ENCODE measurements at places on chromosomes 6 and 20.
A peak's percentile ranks its signal among the peaks of the same experiment; 100 is the strongest.

GRCh38 chr6:116327803-116328527 lies 42.8 kb upstream of the DSE start:
- no peak for DNase-seq

DNA sequence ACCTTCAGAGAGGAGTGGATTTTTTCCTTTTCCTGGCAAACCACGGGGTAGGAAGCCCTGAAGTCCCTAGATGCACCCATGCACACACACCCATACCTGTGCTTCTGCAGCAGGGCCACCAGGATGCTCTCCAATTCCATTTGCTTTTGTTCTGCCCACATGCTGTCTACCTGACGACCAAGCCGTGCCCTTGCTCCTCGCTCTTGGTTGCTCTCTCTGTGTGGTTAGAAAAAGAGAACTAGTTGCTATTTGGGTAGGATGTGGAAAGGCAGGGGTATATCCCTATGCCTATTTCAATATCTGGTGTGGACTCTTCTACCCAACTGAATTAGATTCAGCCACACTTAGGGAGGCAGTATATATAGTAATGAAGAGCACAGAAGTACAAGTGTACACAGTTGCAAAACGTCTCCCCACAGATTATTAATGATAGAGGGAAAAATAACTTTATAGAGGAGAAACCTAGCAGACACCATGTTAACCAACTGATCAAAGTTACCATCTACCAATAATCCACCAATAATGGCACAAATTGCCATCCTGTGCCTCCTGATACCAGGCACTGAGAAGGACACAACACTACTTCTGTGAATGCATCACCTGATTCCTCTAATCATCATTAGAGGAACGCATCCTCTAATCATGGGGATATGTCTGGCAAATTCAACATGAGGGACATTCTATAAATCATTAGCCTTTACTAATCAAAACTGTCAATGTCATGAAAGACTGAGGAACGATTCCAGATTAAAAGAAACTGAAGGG lies 7.3 kb downstream of the GHRH start:
- DNase-seq = no peak

DNA sequence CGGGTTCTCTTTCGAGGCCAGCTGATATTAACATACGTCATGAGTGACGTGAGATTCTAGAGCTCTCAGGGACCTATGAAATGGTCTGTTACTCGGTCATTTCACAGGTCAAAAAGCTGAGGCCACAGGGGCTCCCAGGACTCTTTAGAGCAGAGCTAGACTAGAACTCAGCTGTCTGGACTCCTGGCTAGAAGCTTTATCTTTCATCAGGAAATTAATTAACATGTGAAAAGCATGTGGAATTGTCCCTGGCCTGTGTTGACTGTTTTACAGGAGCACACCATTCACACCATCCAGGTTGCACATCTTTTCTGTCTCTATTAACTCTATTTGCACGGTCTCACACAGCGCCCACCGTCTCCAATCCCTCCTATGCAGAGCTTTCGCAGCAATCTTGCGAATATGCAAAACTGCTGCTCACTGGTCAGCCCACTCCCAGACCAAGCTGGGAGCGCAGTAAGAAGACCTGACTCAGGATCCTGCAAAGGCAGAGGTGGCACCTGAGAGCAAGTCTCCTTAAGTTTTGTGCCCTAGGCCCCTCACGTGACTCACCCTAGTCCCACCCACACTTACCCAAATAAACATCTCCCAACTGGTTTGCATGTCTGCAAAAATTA lies 522.5 kb downstream of the CD83 start:
- no peak for DNase-seq

GRCh38 chr6:143271024-143271423 lies 179.5 kb downstream of the ADAT2 start:
- DNase-seq = no peak

DNA sequence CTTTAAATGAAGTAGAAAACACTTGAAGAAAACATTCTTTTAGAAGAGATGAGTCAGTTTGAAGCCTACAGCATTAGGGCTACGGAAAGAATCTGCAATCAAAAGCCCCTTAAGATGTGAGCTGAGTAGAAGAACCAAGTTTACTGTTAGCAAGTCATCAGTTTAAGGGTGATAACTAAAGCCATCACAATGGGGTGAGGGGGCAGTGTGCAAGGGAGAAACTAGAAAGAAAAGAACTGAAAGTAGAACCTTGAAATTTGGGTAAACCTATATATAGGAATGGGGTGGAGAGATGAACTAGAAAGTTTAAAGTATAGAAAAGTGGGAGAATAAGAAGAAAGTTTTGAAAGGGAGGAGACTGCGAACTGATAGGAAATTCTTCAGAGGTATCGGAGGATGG lies 212.9 kb downstream of the COL19A1 start:
- DNase-seq = no peak

- DNase-seq = peak; percentile 14
These were observed 251.2 kb downstream of the GJA1 start for GRCh38 chr6:121686611-121687023.

DNA sequence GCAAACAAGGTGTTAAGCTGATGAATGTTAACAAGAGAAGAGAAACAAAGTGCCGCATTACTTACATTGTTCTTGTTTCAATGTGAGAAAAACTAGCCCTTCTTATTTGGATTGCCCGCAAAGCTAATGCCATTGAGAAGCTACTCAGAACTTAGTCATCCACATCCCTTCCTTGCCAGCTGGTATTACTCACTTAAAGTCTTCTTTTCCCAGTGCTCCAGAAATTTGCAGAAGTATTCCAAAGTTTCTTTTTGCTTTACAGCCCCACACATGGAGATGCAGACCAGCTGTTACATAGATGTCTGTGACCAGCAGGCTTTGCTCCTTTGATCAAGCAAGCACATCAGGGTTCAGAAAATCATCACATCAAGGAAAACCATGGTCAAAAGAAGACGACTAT lies 529.0 kb downstream of the TBC1D32 start:
- no peak for DNase-seq

DNA sequence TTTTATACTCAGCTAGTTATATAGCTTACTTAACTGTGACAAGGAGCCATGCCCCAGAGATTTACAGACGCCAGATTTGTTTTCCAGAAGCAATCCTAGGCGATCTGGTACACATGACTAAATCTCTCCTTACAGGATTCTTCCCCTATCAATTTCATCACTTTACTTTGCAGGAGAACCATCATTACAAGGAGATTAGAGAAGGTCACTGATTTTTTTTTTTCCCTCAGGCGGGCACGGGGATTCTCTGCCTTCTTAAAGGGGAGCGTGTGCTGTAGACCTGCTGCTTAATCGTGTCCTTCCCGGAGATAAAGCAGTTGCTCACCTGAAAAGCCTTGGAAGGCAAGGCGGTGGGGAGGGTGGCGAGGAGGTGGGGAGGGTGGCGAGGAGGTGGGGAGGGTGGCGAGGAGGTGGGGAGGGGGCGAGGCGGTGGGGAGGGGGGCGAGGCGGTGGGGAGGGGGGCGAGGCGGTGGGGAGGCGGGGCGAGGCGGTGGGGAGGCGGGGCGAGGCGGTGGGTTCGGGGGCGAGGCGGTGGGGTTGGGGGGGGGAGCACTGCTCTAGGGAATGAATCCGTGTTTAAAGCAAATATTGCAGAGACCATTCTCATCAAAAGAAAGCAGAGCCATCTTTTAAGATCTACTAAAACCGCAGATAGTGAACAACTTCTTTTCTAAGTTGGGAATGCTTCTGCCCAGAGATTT lies 14.3 kb upstream of the MRAP2 start:
- no peak for DNase-seq

- peak; percentile 38 for DNase-seq
These were observed 120.0 kb downstream of the SYNDIG1 start for GRCh38 chr20:24589381-24589780.

DNA sequence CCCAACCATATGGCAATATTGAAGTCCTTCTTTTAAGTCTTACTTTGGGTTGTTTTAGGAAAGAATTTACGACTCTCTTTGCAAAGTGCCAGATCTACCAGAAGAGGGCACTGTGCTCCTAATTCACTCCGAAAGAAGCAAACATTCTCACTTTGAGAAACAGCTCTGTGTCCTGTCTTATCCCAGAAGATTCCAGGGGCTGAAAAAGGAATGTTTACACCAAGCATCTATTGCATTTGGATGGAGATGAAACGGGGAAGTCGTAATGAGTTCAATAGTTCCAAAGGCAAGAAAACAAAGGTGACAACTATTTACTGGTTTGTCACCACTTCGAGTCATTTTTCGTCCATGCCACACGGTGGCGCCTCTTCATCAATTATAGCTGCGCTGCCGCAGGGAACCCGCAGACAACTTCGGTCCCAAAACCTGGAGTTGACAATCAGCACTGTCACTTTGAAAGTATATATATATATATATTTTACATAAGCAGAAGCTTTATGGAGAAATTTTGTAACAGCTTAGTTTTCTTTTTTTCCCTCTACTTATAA lies 121.6 kb downstream of the MOXD1 start:
- peak; percentile 74 for DNase-seq

GRCh38 chr6:26426691-26427450 lies 13.4 kb upstream of the BTN3A3 start:
- DNase-seq = no peak

DNA sequence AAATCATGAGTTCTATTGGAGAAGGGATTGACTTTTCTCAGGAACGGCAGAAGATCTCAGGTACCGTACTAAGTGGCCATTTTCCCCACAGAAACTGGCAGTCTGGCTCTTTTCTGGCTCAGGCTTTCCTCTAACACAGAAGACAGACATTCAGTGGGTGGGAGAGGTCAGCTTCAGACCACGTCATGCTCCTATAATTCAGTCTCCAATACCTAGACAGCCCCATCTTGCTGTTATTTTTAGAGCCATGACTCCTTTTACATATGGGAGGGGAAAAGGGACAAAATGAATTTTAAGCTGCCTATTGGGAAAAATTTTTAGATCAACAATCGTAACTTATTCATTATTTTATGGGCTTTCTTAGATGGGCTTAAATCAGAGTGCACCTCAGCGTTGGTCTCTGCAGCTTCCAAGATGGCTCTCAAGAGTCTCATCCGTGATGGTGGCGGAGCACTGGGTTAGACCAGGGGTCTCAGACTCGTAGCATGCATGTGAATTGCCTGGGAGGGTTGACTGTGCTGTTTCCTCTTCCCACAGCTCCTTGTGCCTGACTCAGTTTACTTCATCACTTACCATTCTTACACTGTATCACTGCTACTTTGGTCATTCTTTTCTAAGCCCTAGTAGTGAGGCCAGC lies 86.9 kb downstream of the TCP11 start:
- no peak for DNase-seq

DNA sequence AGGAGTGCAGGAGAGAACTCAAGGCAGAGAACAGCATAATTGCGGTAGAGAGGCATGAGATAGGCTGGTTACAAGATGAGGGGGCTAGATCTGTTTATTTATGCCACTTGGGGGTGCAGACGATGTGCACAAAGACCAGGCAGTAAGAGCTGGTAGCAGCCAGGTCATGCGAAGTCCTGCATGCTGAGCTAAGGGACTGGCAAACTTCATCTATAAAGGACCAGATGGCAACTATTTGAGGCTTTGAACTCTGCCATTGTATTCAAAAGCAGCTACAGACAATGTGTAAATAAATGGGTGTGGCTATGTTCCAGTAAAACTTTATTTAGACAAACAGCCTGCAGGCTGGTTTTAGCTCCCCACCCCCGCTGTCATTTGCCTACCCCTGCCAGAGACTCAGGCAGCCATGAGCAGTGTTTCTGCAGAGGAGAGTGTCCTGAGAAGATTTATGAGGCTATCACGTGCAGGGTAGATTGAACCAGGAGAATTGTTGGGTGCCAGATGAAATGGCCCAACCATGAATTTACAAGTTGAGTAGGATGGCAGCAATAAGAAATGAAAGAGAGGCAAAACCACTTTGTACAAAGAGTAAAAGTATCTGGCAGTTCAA lies 253.4 kb upstream of the MOCS1 start:
- DNase-seq = no peak

DNA sequence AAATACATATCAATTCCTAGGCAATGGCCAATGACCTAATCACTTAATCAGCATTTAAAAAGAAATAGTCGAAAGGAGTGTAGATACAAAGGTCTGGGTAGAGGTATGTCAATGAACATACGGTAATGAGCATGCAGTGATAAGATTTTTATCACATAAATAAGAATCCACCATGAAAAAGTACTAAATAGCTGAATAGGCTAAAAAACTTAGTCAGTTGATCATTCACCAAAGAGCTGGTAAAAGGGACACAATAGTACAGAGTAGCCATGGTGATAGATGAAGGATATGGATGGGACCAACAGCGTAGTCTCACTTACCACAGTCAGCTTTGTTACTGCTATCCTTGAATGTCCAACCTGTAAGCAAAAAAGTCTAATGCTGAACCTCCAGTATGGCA lies 1018.6 kb upstream of the EYS start:
- DNase-seq = no peak

DNA sequence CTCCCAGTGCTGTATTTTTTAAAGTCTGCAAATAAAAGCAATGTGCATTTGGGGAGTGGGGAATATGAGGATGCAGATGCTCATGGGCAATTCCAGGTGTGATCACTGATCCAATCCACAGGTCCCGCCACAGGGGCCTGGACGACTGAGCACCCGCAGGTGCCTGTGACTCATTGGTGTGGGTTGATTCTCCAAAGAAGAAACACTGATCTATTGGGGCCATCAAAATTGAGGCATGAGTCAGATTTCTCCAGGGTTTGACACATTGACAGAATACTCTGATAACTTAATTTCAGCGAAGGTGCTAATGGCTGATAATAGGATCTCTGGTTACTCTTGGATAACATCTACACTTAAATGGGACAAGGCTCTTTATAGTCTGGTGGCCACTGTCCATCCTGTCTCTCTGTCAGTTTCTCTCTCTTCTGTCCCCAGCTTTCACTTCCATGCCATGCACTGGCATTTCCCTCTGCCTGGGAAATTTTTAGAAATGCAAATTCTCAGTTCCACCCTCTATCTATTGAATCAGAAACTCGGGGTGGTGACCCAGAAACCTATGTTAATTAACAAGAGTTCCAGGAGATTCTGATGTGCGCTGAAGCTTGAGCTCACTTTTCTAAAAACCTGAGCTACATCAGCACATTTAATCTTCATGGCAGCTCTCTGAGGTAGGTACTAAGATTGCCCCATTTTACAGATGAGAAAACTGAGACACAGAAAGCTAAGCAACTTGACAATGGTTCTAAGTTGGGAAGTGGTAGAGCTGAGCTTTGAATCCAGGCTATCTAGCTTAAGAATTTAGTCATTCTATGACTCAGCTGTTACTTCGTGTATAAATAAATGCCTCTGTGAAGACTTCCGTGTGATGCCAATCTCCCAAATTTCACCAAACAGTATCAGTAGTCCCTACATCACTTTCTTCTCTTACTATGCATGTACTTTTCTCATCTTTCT lies 10.2 kb upstream of the RCAN2 start:
- DNase-seq = no peak

- DNase-seq = no peak
These were observed 1387.0 kb upstream of the ADGRB3 start for GRCh38 chr6:67248077-67248476.

- no peak for DNase-seq
These were observed 9.4 kb upstream of the STXBP5 start for GRCh38 chr6:147194652-147195411.

GRCh38 chr6:130928158-130928912 lies 101.1 kb downstream of the SMLR1 start:
- DNase-seq = no peak

- DNase-seq = no peak
These were observed 511.2 kb upstream of the JARID2 start for GRCh38 chr6:14734416-14735340.

- peak; percentile 28 for DNase-seq
These were observed 143.7 kb downstream of the KLHL32 start for GRCh38 chr6:97068211-97068610.

- DNase-seq = peak; percentile 37
These were observed 102.1 kb downstream of the CEBPB start for GRCh38 chr20:50292591-50293283.

- DNase-seq = no peak
These were observed 60.8 kb upstream of the MYL9 start for GRCh38 chr20:36480456-36481048.
